ENCODE measurements at places on chromosomes 2 and 18.
A peak's percentile ranks its signal among the peaks of the same experiment; 100 is the strongest.

- DNase-seq: no peak
Observed at GRCh38 chr2:112927745-112928144, 16.8 kb downstream of the IL37 start.

GRCh38 chr18:74996996-74997395 is 211.9 kb downstream of the PTGR3 start:
- no peak for DNase-seq

- DNase-seq: no peak
Observed at GRCh38 chr2:144999936-145000335, 480.0 kb upstream of the ZEB2 start.

DNA sequence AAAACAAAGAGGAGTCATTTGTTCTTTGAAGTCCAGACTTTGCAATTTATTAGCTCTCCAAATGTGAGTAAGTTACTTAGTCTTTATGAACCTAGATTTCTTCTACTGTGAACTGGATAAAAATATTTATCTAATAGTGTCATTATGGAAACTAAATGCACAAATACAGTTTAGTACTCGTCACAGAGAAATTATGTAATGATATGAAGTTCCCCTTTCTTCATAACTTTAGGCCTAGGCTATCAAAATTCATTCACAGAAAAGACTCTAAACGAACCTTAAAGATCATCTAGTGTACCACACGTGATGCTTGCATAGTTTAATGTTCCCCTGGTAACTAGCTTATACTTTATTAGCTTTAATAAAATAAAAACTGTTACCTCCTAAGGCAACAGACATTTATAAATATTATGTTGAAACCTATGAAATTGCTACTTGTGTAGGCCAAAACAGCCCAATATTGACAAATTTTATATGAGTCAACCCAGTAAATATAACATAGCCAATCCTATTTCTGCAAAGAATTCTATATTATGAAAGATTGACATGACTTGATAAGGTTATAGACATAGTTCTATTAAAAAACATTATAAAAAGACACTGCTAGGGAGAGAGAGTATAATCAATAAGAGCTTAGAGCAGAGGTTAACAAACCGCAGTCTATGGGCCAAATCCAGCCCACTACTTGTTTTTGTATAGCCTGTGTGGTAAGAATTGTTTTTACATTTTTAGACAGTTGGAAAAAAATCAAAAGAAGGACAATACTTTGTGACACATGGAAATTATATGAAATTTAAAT is 44.9 kb upstream of the ITPRID2 start:
- no peak for DNase-seq

DNA sequence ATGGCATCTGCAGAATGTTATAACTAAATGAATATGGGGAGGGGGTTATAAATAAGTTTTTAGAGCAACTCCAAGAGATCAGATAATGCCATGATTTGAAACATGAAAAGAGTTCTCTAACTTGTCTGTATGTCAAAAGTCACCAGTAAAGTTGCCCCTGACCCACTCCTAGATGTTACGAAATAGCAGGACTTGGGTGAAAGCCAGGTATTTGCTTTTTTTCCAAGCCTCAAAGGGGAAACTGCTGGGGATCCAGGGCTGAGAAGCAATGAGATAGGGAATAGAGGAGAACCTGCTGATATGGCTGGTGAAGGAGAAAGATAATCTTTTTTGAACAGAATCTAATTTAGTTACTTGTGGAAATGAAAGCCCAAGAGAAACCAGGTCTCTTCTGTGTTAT is 191.5 kb upstream of the CDH20 start:
- no peak for DNase-seq

- DNase-seq: no peak
Observed at GRCh38 chr2:52390651-52391050, 1358.7 kb upstream of the NRXN1 start.

- DNase-seq: no peak
Observed at GRCh38 chr18:48300463-48300961, 108.7 kb downstream of the ZBTB7C start.

DNA sequence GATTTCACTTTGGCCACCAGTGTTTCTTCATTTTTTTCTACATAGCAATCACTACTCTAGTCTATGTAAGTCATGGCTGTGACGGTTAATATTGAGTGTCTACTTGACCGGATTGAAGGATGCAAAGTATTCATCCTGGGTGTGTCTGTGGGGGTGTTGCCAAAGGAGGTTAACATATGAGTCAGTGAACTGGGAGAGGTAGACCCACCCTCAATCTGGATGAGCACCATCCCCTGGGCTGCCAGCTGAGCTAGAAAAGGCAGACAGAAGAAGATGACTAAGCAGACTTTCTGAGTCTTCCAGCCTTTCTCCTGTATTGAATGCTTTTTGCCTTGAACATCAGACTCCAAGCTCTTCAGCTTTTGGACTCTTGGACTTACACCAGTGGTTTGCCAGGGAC is 265.0 kb upstream of the SLC8A1 start:
- peak; percentile 45 for DNase-seq

- no peak for DNase-seq
Observed at GRCh38 chr2:101238930-101239759, 13.5 kb upstream of the CNOT11 start.

GRCh38 chr18:75075016-75075305 is 134.0 kb downstream of the PTGR3 start:
- no peak for DNase-seq

- no peak for DNase-seq
Observed at GRCh38 chr2:74603282-74604000, 44.7 kb downstream of the M1AP start.

GRCh38 chr2:100875516-100876230 is 55.7 kb downstream of the NPAS2 start:
- DNase-seq: no peak

DNA sequence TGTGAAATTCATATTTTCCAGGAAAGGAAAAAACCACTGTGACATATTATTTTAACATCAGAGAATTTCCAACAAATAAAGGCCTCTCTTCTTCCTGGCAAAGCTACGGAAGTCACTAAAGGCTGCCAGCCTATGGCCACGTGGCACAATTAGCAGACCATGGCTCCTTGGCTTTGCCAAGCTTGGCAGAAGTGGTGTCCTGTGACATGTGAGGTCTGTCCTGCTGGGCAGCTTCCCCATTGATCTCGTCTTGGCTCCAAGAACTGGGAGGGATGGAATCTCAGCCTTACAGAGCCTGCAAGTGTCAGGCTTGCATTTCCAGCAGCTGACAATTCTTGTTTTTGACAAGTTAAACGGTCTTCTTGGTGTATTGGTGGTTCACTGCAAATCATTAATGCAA is 226.9 kb upstream of the THSD7B start:
- no peak for DNase-seq

- DNase-seq: no peak
Observed at GRCh38 chr2:200617156-200618053, 31.6 kb downstream of the AOX1 start.

- DNase-seq: no peak
Observed at GRCh38 chr2:11598228-11598731, 64.4 kb downstream of the GREB1 start.

DNA sequence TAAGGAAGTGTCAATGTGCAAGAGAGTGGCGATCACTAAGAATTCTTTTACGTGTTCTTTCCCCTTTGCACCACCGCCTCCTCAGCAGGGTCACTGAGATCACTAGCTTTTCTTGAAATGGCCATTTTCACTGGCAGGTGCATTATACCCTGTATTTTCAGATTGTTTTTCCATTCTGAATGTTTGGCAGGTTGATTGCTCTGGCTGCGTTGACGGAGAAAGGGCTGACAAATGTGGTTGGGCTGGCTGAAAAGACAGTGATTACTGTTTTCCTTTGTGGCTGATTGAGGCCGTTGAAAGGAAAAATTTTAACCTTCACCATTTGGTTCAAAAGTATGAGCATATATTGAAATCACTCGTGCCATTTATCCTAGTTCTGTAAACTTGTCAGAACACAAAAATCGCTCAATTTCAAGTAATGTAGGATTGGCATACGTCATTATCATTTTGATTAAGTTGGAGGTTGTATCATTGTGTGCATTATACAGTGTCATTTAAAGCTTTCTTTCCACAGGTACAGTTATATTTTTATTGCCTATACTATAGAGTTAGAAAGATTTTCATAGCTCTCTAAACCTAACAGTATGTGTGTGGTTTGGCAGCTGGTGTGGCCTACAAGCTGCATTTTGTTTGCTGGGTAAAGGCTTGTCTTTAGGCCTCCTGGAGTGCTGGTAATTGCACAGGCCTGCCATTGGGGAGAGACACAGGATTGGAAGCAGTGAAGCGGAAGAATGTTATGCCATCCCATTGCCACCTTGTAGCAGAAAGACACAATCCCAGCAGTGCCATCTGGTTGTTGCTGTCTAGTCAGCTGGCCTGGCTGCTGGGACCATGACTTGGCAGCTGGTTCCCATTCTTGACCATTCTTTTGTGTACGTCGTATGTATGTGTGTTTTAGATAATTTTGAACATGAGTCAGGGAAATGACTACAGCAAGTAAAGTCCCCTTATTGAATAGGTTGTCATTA is 36.7 kb downstream of the DYNC1I2 start:
- no peak for DNase-seq

DNA sequence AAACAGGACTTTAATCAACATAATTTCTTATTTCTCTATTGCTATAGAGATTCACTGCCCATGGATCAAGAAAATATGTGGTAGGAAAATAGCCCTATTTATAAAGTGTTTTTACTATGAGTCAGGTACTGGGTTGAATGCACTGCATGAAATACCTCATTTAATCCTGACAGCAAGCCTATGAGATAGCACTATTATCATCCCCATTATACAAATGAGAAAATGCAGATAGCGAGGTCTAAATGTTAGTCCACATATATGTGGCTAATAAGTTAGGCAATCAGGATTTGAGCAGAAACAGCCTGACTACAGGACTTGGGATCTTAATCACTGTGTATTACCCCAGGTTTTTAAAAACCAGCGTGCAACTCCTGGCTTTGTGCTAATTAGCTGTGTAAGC is 8.5 kb upstream of the LYPD1 start:
- DNase-seq: no peak
